ENCODE measurements at places on chromosomes 6 and 20.

DNA sequence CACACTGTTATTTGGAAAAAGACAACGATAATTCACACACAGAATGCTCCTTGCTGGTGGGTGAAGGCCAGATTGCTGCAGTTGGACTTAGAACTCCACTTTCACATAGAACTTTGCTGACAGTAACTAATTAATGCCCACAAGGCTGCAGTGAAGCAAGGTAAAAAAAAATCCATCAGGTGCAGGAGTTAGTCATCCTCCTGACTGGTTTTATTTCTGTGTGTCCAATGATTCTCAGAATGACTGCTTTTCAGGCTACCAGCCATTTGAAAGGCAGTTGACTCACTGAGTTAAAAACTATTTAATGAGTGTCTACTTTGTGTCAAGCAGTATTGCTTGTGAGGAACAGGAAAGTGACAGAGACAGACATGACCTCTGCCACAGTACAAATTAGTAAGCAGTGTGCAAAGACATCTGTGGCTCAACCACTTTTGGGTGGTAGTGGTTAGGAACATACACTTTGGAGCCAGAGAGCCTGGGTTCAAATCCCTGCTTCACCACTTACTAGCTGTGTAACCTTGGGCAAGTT, 41.9 kb downstream of the ELOVL5 start:
- DNase-seq: no peak

GRCh38 chr20:63006540-63007359, at the start of gene BHLHE23:
TSS of gene BHLHE23 (minus strand) at chr20:63006964. CDS start at chr20:63006774, 190 bp downstream.
- no peak for DNase-seq

GRCh38 chr20:48292806-48293205, 507.5 kb upstream of the SULF2 start:
- no peak for DNase-seq

DNA sequence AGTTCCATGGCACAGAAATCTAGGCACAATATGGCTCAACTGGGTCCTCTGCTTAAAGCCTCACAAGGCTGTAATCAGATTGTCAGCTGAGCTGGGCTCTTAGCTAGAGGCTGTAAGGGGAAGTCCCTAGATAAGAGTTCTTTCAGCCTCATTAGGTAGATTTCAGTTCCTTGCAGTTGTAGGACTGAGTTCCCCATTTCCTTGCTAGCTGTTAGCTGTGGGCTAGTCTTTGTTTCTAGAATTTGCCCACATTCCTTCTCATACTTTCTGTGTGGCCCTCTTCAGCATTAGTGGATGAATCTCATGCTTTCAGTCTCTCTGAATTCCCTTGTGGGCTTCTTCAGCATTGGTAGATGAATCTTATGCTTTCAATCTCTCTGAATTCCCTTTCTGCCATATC, 71.0 kb upstream of the MRAP2 start:
- no peak for DNase-seq

- no peak for DNase-seq
These were observed 62.7 kb upstream of the ZNF133 start for GRCh38 chr20:18225632-18226031.

DNA sequence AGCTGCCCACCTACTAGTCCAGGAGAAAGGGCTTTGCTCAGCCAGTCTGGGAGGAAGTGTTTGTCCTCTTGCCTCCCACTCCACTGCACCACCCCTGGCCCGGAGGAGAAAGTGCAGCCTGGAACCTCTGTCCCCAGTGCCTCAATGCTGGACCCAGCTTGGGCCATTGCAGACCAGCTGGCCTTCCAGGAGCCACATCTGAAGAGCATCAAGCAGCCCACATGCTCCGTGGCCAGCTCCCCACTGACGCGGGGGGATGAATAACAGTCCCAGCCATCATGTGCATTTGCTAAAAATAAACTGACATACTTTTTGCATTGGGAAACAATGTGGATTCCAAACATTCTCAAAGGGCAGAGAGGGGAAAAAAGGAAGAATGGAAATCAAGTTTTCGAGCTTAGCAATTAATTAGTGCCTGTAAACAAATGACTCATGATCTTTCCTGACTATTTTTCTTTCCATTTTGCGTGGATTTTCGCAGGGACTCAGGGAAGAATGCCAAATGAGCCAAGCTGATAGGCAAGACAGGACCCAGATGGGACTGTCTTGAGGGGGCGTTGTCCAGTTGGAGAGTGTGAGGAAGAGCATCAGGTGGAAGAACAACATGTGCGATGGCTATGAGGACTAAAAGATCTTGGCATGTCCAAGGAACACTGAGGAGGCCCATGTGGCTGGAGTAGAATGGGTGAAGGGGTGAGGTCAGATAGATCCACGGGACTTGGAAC, 34.1 kb downstream of the CEBPB start:
- no peak for DNase-seq

GRCh38 chr20:35307666-35308653, 15.7 kb upstream of the FAM83C start:
- no peak for DNase-seq

DNA sequence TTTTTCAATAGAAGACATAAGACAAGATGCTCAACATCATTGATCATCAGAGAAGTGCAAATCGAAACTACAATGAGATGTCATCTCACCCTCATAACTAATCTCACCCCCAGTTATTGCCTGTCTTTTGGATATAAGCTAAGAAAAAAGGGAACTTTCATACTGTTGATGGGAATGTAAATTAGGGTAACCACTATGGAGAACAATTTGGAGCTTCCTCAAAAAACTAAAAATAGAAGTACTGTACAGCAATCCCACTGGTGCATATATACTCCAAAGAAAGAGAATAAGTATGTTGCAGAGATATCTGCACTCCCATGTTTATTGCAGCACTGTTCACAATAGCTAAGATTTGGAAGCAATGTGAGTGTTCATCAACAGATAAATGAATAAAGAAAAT, 26.4 kb upstream of the PHF3 start:
- DNase-seq: no peak

DNA sequence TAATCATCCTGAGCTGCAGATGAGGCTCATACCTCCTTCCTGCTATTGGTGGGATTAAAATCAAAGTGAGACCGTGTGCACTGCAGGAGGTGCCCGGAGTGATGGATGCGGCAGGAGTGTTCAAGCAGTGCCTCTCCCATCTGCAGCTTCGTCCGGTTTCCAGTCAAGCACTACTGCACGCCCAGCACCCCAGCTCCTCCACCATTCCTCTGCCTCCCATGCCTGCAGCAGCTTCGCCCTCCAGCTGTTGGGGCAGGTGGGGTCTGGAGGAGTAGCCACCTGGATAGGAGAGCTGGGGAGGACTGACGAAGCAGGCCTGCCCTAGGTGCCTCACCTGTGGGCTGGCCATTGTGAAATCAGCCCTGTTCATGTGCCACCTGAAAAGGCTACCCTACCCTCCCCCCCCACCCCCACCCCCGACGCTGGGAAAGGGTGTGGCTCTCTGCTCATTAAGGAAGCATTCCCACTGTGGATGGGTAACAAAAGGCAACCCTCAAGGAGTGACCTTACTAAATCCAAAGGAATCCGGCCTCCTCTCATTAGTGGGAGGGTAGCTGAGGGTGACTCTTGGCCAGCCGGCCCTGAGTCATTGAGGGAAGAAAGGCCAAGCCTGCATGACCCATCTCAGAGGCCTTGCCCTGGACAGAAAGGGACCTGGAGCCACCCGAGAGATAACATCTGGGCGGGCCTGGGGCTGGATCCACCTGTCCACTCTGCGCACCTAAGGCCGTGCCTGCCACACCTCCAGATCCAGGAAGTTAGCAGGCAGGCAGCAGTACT, 115.9 kb upstream of the ARMC2 start:
- no peak for DNase-seq

DNA sequence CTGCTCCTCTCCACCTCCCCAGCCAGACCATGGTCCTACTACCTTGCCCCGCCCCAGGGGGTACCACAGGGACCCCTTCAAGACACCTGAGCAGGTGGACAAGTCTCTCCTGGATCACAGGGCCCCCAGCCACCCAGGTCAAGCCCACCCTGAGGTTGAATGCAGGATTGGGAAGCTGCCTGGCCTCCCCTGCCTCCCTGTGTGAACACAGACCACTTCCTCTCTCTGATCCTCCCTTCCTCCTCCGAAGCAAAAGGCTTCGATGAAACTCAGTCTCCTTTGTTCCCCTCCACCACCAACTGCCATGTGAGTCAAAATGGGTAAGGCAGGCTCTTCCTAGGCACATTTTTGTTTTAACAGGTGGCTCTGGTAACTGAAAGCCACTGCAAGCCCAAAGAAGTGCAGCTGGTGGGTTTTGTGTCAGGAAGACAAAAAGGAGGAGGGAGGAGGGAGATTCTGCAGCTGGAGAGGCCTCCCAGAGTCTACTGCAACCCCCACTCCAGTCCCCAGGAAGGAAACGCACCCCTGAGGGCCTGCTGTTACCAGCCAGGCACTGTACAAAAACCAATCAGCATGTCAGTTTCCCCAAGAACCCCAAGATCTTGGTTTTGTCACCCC, 5.4 kb downstream of the ADA start:
- DNase-seq: peak; percentile 80

DNA sequence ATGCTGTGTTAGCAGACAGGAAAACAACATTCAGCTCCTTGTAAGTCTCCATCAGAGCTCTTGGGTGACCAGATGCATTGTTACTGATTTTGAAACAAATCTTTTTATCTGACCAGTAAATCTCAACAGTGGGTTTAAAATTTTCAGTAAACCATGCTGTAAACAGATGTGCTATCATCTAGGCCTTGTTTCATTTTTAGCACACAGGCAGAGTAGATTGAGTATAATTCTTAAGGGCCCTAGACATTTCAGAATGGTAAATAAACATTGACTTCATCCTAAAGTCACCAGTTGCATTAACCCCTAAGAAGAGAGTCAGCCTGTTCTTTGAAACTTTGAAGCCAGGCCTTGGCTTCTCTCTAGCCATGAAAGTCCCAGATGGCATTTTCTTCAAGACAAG, 237.2 kb upstream of the BMP2 start:
- no peak for DNase-seq

GRCh38 chr20:51386586-51386985, 155.9 kb downstream of the NFATC2 start:
- DNase-seq: no peak

- DNase-seq: no peak
These were observed 19.1 kb downstream of the TRAF3IP2 start for GRCh38 chr6:111586554-111586953.

GRCh38 chr20:10649080-10649796, 24.6 kb downstream of the JAG1 start:
- no peak for DNase-seq

GRCh38 chr6:126546541-126547120, 206.7 kb downstream of the CENPW start:
- no peak for DNase-seq

DNA sequence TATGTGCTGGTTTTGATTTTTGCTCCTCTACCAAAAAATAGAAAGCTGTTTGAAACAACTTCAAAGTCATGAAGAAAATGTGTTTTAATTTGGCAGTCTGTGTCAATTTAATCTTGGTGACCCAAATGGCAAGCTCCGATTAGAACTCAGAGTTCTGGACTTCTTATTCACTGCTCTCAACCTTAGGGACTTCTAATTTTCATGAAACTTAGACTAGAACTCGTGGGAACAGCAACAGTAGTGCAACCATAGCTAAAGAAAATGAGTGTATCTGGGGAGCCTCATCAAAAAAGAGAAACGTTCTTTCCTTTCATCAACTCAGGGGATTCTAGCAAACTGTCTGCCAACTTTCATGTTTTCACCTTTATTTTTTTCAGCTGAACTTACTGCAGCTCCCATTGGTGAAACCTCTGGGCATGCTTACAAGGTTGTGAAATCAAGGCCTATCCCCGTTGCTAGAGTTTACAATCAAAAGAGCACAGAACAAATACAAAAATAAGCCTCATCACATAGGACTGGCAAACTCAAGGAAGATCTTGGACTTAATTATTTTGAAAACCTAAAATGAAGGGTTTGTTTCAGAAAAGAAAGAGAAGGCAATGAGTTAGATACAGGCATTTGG, 114.0 kb upstream of the HSF2 start:
- DNase-seq: no peak

GRCh38 chr6:15661853-15662325, 939 bp downstream of the DTNBP1 start:
- no peak for DNase-seq

DNA sequence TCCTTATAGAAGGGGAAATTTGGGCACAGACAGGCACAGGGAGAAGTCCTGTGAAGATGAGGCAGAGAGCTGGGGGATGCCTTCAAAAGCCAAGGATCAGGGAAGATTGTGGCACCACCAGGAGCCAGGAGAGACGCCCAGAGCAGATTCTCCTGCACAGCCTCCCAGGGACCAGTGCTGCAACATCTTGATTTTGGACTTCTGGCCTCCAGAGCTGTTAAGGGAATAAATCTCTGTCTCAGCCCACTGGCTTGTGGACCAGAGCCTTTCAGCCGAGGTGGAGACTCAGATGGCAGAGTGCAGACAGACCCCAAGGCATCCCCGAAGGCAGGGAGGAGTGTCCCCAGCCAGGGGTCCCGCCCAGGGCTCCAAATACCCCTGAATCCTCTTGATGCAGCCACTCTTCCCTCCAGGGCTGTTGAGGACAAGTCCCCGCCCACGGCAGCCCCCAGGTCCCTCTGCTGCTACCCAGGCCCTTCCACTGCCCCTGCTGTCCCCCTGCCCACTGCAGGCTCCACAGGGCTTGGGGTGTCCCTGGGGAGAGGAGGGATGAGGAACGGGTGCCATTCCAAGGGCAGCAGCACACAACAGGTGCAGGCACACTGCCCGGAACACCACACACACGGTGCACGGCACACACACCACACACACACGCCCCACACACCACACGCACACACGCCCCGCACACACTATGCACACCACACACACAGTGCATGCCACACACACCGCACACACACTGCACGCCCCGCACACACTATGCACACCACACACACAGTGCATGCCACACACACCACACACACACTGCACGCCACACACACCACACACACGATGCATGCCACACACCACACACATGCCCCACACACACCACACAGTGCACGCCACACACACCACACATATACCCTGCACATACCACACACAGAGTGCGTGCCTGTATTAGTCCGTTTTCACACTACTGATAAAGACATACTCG, 311.4 kb downstream of the TAF4 start:
- no peak for DNase-seq

DNA sequence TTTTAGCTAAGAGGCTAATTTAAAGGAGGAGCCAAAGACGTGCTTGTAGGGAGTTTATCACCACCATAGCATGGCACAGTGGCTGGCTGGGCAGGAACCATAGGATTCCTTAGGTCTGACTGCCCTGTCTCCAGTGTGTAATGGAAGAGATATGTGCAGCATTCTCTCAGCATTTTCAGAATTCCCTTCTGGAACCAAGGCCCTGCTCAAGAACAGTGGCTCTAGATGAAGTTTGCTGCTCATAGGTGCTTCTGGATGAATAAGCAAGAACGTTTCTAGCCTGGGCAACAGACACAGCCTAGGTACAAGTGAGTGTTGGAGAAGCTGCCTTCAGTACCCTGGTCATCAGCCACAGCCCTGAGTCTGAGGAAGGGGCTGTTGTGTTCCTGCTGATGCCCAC, 69.1 kb downstream of the LCA5 start:
- no peak for DNase-seq

DNA sequence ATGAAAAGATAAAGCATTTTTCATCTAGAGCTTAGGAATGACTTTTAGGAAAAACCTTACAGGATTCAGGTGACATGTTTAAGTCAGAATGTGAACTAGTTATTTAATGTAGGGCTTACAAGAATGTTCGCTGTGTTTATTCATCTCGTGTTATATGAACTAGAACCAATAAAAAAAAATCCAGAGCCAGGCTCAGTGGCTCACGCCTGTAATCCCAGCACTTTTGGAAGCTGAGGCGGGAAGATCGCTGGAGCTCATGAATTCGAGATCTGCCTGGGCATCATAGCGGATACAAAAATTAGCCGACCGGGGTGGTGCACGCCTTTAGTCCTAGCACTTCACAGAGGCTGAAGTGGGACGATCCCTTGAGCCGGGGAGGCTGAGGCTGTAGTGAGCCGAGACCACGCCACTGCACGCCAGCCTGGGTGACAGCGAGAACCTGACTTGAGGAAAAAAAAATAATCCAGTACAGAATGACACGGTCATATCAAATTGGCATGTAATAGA, 46.3 kb downstream of the OR2B2 start:
- DNase-seq: peak; percentile 67

Data from SHP77 (cell line).